Renal cortex interstitium (tissue), 15 donors: ENCODE measurements at places on chromosomes 6 and 20. TPM values are rescaled to one million over a fixed set of nuclear protein-coding genes. Genes with fewer than 3 reads are reported as not detected.

The RUNX2 gene
- polyA plus RNA-seq = 2.4 TPM

DNA sequence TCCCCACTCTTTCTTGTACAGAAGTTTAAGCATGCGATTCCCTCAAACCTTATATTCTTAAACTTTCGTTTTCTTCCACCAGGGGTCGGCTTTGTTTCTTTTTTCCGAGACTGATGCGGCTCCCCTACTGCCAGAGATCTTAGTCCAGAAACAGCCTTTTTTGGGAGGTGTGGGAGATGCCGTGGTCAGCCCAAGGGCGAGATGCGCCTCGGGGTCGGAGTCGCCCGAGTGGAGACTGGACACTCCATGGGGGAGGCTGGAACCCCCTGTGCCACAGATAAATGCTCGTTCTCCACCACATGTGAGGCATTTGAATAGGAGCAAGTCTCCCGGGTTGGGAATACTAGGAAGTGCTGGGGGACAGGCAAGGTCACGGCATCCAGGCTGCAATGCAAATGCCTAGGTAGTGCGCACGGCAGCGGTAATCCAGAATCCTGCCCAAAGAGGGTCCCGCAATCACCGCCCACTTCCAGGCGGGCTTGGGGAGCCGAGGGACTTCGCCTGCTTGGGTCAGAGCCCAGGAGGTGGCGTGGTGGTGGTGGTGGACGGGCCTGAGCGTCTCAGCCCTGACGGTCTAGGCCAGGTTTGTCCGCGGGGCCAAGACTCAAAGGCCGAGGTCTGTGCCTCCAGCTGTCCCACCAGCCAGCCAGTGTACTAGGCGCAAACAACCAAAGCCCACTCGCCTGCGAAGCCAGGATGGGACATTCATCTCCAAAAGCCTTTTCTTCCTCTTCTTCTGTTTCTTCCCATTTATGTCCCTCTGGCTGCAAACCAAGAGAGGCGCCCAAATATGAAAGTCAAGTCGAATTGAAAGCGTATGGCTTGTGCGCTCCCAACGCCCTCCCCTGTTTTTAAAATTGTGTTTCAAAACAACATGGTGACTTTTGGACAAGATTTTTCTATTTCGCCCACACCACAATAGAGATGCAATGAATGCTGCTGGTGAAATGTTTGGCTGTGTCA, 39.3 kb upstream of the OSTM1 start:
- no peak for DNase-seq

The CDH26 gene
- polyA plus RNA-seq = 0.75 TPM

DNA sequence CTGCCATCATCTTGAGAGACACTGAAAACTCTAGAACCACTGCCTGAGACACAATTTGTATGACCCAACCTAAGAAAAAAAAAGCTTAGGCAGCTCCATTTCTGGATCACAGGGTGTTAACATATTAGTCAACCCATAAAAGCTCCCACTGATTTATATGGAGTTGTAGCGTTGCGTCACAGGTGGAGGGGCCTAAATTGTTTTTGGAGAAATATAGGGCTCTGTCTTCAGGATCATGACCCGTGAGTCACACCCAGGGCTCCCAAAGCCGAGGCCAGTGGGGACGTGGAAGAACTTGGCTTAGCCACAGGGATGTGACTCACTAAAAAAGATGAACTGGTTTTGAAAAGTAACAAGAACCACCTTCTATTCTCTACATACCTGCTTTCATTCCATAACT, 116.5 kb upstream of the BMP2 start:
- DNase-seq = no peak

- DNase-seq = no peak
Observed at GRCh38 chr6:134288538-134289203, 29.2 kb downstream of the SGK1 start.

DNA sequence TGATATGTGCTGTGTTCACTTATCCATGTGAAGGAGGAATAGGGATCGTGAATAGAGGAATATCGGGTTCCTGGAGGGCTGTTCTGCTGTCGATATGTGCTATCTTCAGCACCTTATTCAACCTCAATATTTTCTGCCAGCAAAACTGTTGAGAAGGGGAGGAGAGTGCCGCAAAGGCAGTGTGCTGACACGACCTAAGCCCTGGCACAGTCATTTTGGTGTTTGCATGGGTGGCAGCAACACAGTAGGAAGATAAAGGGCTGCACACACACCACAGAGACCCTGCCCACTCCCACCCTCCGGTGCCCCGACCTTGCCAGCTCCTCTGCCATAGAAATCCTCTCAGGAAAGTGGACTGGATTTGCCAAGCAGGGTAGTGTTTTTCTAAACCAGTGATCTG, 47.0 kb downstream of the ZDHHC14 start:
- no peak for DNase-seq

The TRIM31 gene
- polyA plus RNA-seq = not detected

The REM1 gene
- 0.91 TPM for polyA plus RNA-seq

The HLA-DPA1 gene
- polyA plus RNA-seq = 19.7 TPM

The GSS gene
- polyA plus RNA-seq = 57.9 TPM

GRCh38 chr6:108652375-108652774, 91.7 kb downstream of the FOXO3 start:
- no peak for DNase-seq

The TBXT gene
- polyA plus RNA-seq = 0.06 TPM

The NAA20 gene
- 103 TPM for polyA plus RNA-seq

- DNase-seq = no peak
Observed at GRCh38 chr6:166228839-166229528, 61.3 kb upstream of the TBXT start.
